Caki2 (cell line): ENCODE measurements at places on chromosomes 7 and 10.
A peak's percentile ranks its signal among the peaks of the same experiment; 100 is the strongest.

DNA sequence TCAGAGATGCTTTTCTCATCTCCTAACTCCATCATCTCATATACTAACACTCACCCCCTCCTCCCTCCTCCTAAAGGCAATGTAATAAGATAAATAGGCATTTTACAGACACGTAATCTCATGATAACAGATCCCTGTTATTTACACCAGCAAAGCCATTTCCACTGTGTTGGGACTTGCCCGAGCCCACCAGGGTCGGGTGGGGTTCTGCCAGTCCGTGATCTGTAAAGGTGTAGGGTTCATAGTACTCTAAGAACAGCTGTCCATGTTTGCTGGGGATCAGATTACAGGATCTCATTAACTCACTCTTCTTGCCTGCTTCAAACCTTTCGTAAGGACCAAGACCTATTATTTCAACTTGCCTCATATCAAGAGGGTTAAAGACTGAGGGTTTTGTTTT lies 172.4 kb downstream of the FZD1 start:
- no peak for DNase-seq

- DNase-seq: peak; percentile 70
These were observed 4.3 kb downstream of the NOC3L start for GRCh38 chr10:94358480-94358879.

GRCh38 chr7:18680576-18680975 lies 185.0 kb downstream of the HDAC9 start:
- DNase-seq: no peak

DNA sequence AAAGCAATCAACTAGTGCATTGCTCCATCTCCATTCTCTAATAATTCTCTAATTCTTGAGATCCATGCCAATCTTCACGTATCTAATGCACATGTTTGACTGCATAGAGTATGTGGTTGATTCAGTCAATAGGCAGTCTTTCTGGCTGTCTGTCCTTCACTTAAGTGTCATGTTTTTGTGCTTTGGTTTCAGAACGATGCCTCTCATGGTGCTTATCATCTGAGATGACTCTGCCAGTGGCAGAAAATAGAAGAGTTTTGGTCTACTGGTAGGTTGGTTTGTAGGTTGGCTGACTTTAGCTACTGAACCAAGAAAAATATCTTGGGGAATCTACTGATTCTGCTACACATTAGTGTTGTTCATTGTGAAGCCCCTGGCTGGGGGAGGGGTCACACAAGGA lies 364.2 kb downstream of the SFMBT2 start:
- DNase-seq: no peak

DNA sequence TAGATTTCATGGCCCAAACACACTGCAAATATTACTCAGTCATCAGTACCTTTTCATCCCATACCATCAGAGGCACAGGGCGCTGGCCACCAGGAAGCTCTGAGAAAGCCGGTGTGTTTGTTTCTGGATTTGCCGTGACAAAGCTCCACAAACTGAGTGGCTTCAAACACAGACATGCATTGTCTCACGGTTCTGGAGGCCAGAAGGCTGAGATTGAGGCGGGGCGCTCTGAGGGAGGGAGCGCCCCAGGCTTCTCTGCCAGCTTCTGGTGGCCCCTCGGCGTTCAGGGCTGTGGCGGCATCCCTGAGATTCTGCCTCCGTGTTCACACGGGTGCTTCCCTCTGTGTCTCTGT lies 3.7 kb upstream of the TTYH3 start:
- DNase-seq: no peak

GRCh38 chr10:71307469-71308085 lies 11.5 kb upstream of the SLC29A3 start:
- no peak for DNase-seq

DNA sequence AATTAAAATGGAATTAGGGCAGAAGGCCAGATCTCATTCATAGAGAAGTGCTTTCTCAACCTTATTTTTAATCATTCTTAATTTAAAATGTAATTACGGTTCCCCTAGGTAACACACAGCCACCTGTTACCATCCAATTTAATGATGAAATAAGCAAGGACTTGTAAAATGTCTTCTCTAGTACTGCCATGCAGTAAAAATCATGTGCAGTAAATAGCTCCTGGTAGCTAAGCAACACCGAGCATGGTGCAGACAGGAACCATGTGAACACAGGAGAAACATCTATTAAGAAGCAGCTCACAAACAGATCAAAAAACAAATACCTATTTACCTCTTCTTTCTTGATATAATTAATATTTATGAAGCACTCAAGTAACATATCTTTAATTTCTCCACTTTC lies 15.1 kb downstream of the NCAPG2 start:
- no peak for DNase-seq

GRCh38 chr10:47440207-47440606 lies 43.7 kb downstream of the ANXA8 start:
- DNase-seq: no peak

DNA sequence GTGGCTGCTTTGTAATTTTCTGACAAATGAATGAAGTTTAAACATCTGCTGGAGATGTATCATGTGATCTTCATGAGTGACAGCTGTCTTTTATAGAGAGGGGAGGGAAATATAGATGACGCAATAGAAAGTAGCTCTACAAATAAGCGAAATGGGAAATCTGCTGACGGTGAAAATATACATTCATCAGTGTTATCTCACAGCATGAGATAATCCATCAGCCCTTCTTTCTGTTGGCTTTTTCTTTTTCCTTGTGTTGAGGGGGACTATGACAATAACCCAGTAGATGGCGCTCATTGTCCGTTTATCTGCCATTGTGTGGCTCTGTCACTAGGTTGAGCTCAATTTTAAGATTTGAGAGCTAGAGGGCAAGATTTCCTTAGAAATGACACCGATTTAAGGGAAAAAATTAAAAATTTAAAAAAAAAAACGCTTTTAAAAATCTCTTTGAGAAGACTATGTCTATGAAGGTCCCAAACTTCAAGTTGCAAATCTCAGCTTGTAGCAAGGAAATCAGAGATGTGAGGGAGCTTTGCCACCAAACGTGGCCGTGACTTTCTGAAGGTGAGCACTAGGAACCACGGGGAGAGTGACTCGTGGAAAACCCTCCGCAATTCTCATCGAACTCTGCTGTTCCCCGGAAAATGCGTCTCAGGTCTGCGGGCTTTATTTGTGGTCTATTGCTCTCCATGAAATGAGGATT lies 114.6 kb upstream of the SFMBT2 start:
- peak; percentile 71 for DNase-seq

- peak; percentile 100 for DNase-seq
These were observed 30.8 kb upstream of the AP5Z1 start for GRCh38 chr7:4744391-4745264.

DNA sequence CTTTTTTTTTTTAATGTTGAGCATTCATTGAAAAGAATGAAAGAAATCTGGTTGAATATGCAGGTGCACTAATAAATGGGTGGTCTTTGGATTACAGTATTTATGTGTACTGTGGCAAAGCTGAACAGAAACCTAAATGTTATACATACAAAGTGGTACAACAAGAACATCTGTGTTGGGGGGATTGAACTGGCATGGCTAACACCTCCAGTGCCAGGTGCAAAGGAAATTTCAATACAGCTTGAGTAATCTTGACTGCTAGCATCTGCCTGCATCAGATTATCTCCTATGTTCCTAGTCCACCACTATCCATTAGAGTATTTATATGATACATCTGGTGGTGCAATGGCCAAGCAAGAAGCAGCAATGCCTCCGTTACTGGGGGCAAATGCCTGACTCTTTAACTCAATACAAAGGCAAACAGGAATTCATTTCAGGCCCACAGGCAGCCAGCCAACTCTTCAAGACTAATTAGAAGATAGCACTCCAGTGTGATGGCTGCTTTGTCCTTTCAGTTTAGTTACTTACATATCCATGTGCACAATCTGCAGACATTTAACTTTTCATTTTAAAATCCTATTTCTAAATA lies 220.5 kb upstream of the ETV1 start:
- no peak for DNase-seq

GRCh38 chr10:67788028-67788886 lies 49.7 kb downstream of the DNAJC12 start:
- DNase-seq: peak; percentile 11

DNA sequence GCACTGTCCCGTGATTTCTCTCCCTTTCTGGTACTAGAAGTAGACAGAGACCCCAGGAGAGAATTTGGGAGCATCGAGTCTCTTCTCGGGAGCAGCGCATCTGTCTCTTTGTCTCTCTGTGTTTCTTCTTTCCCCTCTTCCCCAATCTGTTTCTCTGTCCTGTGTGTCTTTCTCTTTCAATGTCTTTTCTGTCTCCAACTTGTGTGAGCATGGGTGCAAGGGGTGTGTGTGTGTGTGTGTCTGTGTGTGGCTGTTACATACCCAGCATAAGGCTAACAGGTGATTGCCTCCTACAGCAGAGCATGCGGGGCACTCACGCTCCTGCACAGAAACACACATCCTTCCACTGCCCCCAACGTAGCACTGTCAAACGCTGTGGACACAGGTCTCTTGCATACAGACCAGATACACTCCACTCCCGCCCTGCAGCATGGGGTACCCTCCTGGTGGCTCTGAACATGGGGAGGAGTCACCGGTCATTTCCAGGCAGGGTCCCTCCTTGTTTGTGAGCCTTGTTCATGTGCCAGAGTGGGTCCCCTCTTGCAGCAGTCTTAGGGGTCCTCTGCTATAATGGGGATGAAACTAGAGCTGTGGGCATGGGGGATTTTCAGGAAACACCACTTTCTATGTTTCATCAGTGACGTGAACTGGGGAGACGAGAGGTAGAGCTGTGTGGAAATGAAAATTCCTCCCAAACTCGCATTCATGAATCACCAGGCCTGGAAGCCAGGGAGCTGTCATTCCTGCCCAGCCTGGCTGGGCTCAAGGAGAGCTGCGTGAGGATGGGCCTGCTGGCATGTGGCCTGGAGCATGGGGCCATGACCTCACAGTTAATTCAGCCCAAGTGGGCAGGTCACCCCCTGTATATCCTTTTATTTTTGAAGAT lies 980 bp downstream of the ADAMTS14 start:
- DNase-seq: no peak

GRCh38 chr10:70063418-70064098 lies 10.9 kb downstream of the MACROH2A2 start:
- no peak for DNase-seq

GRCh38 chr7:2869981-2870380 lies 25.9 kb upstream of the GNA12 start:
- DNase-seq: no peak

DNA sequence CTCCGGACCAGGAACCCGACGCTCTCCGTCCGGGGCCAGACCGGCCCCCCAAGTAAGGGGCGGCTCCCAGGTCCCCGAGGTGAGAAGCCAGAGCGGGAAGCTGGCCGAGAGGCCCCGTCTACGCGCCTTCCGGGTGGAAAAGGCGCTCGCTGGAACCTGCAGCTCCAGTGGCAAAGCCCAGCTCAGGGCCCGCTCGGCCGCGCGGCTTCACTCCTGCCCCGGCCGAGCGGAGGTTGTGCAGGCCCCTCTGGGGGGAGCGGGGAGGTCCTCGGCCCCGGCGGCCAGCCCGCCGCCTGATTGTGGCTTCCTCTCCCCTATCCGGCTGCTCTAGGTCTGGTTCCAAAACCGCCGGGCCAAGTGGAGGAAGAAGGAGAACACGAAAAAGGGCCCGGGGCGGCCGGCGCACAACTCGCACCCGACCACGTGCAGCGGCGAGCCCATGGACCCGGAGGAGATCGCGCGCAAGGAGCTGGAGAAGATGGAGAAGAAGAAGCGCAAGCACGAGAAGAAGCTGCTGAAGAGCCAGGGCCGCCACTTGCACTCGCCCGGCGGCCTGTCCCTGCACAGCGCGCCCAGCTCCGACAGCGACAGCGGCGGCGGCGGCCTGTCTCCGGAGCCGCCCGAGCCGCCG lies 2.9 kb downstream of the UNCX start:
- DNase-seq: no peak

DNA sequence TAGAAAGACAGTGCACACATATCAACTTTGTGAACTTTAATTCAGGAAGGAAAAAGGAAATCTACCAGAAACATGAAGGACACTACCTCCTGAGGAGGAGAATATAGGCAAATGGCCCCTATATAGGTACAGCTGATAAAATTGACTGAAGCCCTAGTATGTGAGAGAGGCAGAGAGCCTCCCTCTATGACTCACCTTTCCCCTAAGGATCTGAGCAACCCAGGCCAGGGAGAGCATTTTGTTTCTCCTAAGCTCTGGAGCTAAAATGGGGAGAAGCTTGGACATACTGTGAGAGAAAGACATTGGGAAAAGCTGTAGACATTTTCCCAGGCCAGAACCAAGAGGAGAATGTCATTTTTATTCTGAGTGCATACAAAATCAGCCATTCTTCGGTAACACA lies 303.5 kb downstream of the AHR start:
- no peak for DNase-seq
